ENCODE measurements at places on chromosomes 5 and 9.

DNA sequence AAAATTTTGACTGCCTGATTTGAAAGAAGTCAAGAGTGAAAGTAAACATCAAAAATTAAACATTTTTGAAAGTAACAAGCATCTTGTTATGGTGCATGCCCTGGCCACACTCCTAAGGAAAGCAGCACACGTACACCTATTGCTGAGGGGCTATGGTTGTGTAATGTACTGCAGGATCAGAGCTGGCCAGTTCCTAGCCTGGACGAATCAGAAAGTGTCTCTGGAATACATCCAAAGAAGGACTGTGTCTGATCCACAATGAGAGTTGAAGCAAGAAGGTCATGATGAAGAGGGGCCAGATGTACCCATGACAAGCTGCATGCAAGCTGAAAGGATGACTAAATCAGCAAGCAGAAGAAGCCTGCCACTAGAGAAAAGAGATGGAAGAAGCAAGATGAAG is 618.2 kb downstream of the TLE1 start:
- DNase-seq = no peak

GRCh38 chr9:86315078-86315477 is 32.7 kb upstream of the ISCA1 start:
- no peak for DNase-seq

DNA sequence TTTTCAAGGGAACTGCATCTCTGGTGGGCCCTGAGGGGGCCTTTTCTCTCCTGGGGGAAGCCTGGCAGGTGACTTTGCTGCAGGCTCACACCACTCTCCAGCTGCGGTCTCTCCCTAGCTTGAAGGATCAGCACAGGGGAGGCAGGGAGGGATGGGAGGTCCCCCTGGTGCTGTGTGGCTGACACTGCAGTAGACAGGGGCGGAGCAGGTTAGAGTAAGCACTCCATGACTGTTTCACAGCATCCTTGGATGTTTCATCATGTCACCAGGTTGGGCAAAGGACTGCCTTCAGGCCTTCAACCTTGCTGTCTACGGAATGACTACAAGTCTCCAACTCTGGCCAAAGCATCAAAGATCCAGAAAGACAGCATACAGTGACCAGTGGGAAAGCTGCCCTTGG is 470.7 kb downstream of the CDK5RAP2 start:
- DNase-seq = no peak

DNA sequence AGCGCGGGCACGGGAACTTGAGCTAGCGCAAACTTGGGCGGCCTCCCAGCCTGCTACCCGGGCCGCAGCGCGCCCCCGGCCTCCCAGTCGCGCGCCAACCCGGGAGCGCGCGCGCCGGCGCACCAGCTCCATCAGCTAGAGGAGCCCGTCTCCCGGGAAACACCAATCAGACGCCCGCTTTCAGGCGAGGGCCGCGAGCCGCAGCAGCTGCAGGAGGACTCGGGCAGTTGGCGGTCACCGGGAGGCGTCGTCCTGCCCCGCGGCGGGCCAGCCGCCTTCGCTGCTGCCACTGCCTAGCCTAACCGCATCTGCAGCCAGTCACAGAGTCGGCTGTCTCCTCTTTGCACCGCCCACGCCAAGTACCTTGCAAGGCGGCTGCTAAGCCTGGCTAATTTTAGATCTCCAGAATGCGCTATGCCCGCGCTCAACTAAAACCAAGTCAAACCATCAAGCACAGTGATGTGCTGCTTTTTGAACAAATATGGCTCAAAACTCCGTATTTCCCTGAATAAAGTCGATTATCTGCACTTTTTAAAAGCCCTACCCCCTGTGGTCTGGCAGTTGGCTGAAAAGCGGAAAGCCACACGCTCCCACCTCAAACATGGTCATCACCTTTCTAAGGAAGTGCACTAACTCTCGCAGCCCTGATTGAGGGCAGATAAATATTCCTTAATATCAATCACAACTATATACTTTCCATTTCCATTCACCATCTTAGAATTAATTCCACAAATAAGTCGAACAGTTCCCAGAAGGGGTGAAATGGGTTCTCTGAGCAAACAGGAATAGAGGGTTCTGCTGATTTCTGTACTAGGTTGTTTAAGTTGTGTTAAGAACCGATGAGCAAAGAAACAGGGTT is 221.8 kb downstream of the MEF2C start:
- DNase-seq = peak; percentile 76

GRCh38 chr5:67235399-67236110 is 39.0 kb upstream of the CD180 start:
- DNase-seq = no peak

GRCh38 chr9:110156902-110157301 is 51.1 kb downstream of the C9orf152 start:
- no peak for DNase-seq

- DNase-seq = peak; percentile 99
Measured at GRCh38 chr9:100098887-100099721, at the start of the genes ERP44 and INVS. ERP44 (minus strand) TSS chr9:100099000; CDS start chr9:100098840, 160 bp downstream. INVS (plus strand) TSS chr9:100099243; CDS start chr9:100104522, 5,279 bp downstream.
